ENCODE measurements at places on chromosomes 11 and 22. TPM values are rescaled to one million over a fixed set of nuclear protein-coding genes. Genes with fewer than 3 reads are reported as not detected.

DNA sequence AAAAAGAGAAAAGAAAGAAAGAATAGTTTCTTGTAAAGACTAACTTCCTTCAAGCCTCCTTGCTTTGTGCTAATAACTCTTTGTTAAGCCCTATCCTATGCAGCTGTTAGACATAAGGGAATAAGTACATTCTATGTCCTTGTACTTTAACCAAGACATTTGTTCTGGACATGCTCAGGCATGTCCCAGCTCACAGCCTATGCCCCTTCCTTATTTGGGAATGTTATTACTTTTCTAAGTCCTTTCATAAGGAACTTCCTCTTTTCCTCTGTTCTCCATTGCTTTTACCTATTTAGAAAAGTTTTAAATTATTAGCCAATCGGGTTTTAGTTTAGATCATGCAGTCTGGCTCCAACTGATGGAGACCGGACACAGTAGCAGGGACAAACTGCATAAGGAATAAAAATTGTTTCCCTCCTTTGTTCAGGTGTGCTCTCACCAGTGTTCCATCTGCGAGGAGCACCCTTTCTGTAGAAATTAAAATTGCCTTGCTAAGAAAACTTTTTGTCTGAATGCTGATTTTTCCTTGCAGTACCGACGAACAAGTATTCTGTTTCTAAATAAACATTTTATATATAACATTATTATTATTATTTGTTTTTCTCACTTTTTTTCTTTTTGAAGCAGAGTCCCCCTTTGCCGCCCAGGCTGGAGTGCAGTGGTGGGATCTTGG, 21.6 kb upstream of the SPINDOC start:
- DNase-seq = no peak

- no peak for DNase-seq
These were observed 4.5 kb downstream of the GSTT2 start for GRCh38 chr22:23984430-23984829.

DNA sequence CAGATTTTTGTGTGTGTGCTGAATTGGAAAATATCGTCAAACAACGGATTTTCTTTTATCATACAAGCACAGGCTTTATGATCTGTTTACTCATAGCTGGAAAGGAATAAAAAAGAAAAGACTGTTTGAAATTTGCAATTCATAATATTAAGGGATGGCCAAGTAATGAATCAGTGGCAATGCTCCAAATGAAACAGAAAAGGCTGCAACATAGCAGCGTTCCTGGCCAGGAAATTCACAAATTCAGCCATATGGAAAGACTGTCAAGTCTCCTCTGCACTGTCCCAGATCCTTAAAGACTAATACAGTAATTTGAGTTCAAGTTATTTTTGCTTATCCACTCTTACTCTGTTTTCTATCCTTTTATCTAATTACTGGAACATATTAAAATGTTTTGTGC, 98.2 kb downstream of the MSANTD4 start:
- no peak for DNase-seq

GRCh38 chr11:19818619-19819018, 106.0 kb downstream of the NAV2 start:
- DNase-seq = no peak

- DNase-seq = no peak
These were observed 1.6 kb downstream of the ALX4 start for GRCh38 chr11:44308256-44308922.

DNA sequence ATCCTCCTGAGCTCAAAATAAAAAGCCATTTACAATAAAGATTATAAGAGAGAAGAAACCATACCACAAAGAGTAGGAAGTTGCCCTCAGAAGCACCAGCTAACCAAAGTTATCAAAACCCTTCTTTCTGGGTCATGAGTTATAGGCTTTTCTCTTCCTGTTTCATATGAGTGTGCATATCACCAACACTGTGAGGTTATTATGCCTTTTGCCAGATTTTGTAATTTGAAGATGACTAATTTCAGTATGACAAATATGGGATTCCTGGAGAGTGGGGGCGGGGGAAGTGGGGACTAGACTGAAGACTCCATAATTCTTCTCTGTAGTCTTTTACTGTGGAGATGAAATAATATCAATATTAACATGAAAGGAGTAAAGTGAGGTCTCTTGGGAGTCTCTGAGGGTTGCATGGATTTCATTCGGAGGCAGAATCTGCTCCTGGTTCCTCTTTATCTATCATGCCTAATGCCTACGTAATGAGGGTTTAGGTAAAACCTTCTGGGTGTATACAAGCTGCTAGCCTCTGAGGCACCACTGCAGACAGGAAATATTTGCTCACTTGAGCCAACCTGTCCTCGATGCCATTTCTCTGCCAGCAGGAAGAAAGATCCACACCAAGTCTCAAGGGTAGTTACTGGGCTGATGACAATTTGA, 2.1 kb downstream of the LPXN start:
- DNase-seq = no peak

The NPTXR gene
- total RNA-seq = 0.46 TPM

- DNase-seq = no peak
These were observed 73.0 kb downstream of the RSF1 start for GRCh38 chr11:77747381-77747969.

GRCh38 chr22:34111210-34111824, 191.0 kb upstream of the LARGE1 start:
- no peak for DNase-seq

DNA sequence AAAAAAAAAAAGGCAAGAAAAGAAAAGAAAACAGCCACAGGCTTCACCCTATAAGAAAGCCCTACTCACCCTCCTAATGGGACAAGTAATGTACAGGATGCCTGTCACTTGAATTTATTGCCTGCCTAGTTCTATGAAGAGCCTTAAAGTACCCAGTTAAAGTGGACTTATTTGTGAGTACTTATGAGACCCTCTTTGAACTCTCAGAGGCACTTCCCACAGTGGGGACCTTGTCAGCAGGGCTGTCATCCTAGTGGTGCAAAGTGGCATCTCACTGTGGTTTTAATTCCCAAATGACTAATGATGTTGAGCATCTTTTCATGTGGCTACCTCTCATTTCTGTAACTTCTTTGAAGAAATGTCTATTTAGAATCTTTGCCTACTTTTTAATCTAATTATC, 41.8 kb upstream of the BARX2 start:
- DNase-seq = no peak

GRCh38 chr22:41526830-41527799, 17.2 kb downstream of the POLR3H start:
- DNase-seq = peak; percentile 55

The OR52I1 gene
- total RNA-seq = not detected

DNA sequence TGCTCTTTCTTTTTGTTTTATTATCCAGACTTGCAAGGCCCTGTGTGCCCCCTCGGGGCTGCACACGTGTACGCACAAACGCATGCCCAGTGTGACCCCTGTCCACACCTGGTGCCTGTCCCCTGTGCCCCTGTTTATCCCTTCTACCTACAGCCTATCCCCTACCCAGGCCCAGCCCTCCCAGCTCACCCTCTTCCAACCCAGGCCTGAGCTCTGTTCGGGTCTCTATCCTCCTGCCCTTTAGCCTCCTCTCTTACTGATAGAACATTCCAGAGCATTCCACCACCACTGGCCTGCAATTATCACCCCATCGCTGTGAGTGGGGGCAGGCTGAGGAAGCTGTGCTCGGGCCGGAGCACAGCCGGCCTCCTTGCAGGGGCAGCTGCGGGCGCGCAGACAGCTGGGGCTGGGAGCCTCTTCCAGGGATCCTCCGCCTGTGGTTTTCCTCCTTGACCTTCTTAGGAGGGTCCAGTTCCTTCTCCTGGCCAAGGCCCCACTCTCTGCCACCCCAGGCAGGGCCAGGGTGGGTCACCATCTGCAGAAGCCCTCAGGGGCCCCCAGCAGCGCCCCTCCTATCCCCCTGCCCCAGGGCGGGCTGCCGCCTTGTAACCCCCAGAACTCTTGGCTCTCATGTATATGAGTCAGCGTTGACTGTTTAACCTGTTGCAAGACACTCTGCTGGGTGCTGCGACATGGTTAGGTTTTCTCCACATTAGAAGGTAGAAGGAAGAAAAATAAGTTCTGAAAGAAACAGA, 41.8 kb upstream of the KCNQ1OT1 start:
- DNase-seq = no peak

DNA sequence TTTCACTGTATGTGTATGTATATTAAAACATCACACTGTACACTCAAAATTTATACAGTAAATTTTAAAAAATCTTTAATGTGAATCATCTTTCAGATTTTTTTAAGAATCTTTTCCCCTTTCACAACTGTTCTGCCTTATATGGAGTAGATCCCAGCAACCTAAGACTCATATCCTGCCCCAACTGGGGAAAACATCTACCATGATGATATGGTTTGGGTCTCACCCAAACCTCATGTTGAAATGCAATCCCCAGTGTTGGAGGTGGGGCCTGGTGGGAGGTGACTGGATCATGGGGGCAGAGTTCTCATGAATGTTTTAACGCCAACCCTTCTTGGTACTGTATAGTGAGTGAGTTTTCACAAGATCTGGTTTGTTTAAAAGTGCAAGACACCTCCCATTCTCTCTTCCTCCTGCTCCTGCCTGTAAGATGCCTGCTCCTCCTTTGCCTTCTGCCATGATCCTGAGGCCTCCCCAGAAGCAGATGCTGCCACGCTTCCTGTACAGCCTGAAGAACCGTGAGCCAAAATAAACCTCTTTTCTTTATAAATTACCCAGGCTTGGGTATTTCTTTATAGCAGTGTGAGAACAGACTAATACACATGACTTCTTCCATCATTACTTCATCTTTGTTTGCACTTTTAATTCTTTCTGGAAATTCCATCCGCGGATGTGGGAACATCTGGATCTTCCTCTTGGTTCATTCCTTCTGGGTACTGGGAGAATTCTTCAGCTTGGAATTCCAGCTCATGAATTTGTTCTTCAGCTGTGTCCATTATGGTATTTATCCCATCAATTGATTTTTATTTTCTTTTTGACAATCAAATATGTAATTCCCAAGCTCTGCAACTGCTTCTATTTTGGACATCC, 36.9 kb downstream of the LINC01488 start:
- no peak for DNase-seq

The CTSF gene
- total RNA-seq = 5.6 TPM

The E2F8 gene
- total RNA-seq = 4.3 TPM

The OR56A1 gene
- total RNA-seq = not detected

DNA sequence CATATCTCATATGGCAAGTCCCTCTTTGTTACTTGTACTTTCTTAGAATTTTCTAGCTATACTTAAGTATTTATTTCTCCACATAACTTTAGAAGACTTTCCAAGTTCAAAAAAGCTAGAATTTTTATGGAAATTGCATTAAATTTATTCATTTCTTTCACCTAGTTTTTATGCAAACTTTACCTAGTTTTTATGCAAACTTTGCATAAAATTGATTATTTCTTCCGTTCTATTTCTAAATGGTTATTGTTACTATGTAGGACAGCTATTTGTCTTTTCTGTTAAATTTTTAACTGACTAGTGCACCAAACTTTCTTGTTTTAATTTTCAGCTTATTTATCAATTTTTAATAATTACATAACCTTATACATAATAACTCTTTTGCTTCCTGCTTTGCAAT, 3.2 kb upstream of the CREBZF start:
- DNase-seq = no peak

DNA sequence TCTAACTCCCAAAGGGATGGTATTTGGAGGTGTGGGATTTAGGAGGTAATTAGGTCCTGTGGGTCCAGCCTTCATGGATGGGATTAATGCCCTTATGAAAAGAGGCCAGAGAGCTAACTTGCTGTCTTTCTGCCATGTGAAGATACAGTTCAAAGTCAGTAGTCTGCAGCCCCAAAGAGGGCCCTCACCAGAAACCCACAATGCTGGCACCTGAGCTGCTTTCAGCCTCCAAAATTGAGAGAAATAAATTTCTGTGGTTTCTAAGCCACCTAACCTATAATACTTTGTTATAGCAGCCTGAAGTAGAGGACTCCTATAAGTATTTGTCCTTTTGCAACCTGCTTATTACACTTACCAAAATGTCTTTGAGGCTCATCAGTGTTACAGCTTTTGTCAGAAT, 16.2 kb downstream of the ATM start:
- DNase-seq = no peak

- DNase-seq = no peak
These were observed 119.7 kb downstream of the CWF19L2 start for GRCh38 chr11:107337917-107338316.

The MMP8 gene
- total RNA-seq = not detected

DNA sequence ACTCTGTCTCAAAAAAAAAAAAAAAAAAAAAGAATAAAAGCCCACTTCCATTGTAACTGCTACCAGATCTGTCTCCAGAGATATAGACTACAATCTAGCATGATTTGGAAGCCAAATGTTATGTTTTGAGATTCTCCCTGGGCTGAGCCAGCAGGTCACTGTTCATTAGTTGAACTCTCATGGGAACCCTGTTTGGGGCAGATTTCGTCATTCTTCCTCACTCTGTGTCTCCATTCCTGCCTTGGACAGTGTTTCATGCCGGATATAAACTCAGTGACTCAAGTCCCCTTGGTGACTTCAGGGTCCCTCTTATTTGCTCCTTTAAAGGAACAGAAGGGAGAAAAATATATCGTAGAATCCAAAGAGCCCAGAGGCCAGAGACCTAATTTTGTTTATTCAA, 378.1 kb downstream of the LARGE1 start:
- DNase-seq = no peak

DNA sequence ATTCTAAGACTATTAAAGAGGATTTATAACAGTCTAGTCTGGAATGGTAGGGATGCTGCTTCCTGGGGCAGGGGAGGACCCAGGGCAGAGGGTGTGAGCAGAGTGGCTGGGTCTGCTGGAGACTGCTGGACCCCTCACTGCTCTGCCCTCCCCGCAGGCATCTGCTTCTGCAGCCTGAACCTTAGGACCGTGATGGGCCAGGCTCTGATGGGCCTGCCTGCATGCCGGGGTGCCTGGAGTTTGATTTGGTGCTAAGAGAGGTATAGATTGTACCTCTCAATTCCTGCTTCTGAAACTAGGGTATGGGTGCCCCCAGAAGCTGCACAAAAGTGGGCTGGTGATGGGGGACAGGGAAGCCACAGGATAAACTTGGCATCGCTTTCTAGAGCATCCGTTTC, 54.9 kb downstream of the CD82 start:
- no peak for DNase-seq

DNA sequence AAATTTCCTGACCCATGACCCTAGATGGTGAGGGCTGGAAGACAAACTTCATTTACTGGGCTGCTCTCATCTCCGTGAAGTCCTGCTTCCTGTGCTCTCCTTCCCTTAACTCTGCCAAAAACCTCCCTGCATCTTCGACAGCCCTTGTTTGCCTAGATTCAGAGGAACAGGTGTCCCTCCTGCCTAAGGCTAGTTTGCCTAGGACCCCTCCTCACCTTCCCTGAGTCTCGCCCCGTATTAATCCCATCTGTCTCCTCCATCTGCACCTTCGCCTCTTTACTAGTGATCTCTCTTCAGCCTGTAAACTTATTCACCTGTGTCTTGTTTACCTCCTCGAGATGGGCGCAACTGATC, 33.1 kb downstream of the EIF3F start:
- DNase-seq = no peak

The C11orf97 gene
- total RNA-seq = not detected

The GRM5 gene
- not detected for total RNA-seq

The ANGPTL5 gene
- 0.12 TPM for total RNA-seq

All from left colon (tissue), 2 donors.